Epithelial cell of umbilical artery (primary cell): ENCODE measurements at places on chromosomes 3 and 15. TPM values are rescaled to one million over a fixed set of nuclear protein-coding genes. Genes with fewer than 3 reads are reported as not detected.

The GP5 gene
- total RNA-seq, result not detected in 2 replicates

The MAGI1 gene
- total RNA-seq, result 31.0 and 32.2 TPM in 2 replicates

The HIGD2B gene
- not detected in 2 replicates for total RNA-seq

The HHLA2 gene
- not detected in 2 replicates for total RNA-seq

The FILIP1L gene
- 10.7 and 22.5 TPM in 2 replicates for total RNA-seq

The GRK7 gene
- not detected in 2 replicates for total RNA-seq

The CSPG5 gene
- total RNA-seq, result 0.32 and 1.1 TPM in 2 replicates

The SYNM gene
- total RNA-seq, result 3.9 and 14.3 TPM in 2 replicates
